Stimulated activated CD8-positive, alpha-beta memory T cell treated with anti-CD3 and anti-CD28 coated beads, Interleukin-15, amount 100 ng/mL, for 4 hours (primary cell): ENCODE measurements at places on chromosomes 7 and 10.
A peak's percentile ranks its signal among the peaks of the same experiment; 100 is the strongest.

- no peak for DNase-seq
Measured at GRCh38 chr10:96334616-96335526, 23.9 kb downstream of the OPALIN start.

DNA sequence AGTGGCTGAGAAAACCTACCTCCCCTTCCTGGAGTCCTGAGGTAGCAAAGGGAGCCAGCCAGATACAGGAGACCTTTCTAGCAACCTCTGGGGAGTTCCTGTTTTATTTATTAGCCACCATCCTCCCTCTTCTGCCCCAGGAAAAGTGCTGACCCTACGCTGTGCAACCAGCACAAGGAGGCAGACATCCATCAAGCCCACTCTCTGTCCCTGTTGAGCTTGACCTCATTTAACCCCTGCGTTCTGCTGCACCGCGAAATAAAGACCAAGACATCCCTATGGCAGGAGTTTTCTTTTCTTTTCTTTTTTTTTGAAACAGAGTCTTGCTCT, 25.3 kb upstream of the ANKRD2 start:
- DNase-seq: no peak

GRCh38 chr7:37826825-37827224, 21.6 kb upstream of the NME8 start:
- no peak for DNase-seq

DNA sequence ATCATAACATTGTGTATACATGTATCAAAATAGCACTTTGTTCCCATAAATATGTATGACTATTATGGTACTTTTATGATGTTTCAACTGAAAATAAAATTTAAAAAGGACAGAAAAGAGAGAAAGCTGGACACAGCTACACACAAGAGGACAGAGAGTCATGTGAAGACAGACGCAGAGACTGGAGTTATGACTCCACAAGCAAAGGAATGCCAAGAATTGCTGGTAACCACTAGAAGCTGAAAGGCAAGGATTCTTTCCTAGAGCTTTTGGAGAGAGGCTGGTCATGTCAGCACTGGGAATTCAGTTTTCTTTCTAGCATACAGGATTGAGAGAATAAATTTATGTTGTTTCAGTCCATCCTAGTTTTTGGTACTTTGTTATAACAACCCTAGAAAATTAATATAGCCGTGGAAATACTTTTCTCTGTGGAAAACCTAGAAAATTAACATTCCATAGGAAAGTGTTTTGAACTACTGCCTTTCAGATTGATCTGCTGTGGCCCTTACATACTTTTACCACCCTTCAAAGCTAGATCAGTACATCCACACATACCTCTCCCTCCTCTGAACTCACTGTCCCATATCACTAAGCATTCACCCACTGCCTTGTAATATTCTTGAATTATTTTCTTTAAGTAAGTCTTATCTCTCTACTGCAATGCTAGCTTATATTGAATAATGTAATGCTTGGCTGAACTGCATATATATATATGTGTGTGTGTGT, 575.3 kb downstream of the IPMK start:
- no peak for DNase-seq

- no peak for DNase-seq
Measured at GRCh38 chr7:154171422-154171821, 119.2 kb downstream of the DPP6 start.

DNA sequence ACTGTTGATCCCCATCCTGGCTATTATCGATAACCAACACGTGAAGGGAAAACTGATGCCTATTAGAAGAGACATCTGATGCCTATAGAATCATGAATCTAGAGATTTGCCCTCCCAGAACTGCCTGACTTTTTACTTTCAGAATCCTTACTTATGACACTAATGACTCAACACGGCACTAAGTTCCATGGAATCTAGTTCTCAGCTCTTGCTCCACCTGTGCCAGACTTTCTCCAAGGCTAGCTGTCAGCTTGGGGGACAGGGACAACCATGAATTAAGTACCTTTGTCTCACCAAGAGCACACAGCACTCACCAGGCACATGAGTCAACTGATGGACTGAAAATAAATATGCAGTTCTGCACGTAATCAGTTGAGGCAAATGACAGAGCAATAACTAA, 184.2 kb downstream of the FRMD4A start:
- DNase-seq: no peak

GRCh38 chr7:116403265-116403664, 96.3 kb upstream of the CAV2 start:
- no peak for DNase-seq

- no peak for DNase-seq
Measured at GRCh38 chr7:9981742-9982349, 991.8 kb upstream of the PHF14 start.

GRCh38 chr10:3861795-3862194, 76.8 kb upstream of the KLF6 start:
- no peak for DNase-seq

DNA sequence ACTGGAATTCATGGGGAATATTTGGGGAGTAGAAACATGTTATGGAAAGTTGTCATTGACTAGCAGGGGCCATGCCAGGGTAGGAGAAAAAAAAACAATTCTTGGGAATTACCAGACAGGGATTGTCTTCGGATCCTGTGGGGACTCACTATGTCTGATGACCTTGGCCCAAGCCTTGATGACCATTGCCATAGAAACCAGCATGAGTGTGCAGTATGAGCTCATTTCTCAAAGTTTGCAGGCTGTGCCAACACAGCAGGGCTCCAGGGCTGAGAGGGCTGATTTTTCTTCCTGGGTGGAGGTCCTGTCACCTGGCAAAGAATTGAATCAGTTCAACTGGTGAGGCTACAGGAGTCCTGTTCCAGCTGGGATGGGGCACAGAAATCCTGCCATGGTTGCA, 198.3 kb downstream of the ADRA2A start:
- no peak for DNase-seq

- DNase-seq: no peak
Measured at GRCh38 chr7:142689439-142690120, 59.7 kb upstream of the PRSS1 start.

- no peak for DNase-seq
Measured at GRCh38 chr10:69819716-69820506, 18.2 kb downstream of the COL13A1 start.

GRCh38 chr7:36723951-36724664, at the start of gene AOAH:
TSS of gene AOAH (minus strand) at chr7:36724494. CDS start at chr7:36724148, 346 bp downstream.
- DNase-seq: peak; percentile 46

DNA sequence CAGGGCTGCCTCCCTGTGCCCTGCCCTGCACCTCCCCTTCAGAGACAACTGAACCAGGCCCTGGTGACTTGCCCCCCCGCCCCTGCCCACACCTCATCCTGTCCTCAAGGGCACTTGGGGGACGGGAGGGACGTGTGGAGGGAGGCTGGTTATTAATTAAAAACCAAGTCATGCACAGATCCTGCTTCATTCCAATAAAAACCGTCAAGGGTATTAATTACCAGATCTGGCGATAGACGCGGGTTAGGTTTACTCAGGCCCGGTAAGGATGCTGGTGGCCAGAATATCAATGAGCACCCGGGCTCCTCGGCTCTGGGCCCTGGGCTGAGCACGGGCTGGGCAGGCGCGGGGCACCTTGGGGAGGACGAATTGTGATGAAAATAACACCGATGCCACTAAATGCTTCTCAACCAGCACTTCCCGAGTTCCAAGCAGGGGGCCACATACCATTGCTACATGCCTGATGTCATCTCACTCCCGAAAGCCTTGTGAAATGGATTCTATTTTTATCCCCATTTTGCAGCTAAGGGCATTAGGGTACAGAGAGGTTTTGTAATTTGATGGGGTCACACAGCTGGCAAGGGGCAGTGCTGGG, 24.5 kb upstream of the GTF2IRD1 start:
- no peak for DNase-seq

DNA sequence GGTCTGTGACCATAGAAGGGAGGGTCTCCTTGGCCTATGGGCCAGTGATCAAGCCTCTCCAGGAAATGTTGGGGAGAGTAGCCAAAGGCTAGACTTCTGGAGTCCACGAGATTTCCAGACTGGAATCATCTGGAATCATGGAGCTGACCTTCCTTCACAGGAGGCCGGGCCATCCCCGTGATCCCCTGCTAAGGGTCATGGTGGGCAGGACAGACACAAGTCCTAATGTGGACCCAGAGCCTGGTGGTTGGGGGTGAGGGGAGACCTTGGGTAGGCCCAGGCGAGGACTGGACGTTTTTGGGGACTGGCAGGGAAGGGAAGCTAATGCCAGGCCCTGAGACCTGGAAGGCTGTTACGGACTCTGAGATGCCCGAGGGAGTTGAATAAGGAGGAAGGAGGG, 9.8 kb upstream of the GRID1 start:
- DNase-seq: no peak

GRCh38 chr10:45023426-45023825, 22.7 kb downstream of the ZNF22 start:
- no peak for DNase-seq

- DNase-seq: no peak
Measured at GRCh38 chr7:9120331-9120730, 686.9 kb downstream of the NXPH1 start.

DNA sequence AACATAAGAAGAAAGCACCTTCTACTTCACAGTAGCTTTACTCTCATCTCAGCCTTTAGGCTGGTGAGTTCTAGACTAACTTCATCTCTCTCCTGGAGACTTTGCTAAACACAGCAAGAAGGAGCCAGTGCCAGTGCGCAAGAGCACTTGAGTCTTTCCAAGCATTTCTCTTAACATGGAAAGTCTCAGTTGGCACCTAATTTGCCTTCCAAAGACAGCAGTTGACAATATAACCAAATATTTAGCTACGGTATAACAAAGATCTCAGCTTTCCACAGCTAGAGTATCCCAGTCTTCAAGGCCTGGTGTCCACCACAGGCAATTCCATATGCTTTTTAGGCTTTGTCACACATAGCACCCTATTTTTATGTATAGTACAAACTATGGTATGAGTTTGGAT, 1204.9 kb downstream of the CNTNAP2 start:
- DNase-seq: no peak

- DNase-seq: no peak
Measured at GRCh38 chr10:128476368-128476725, 350.1 kb upstream of the MKI67 start.

GRCh38 chr10:5305374-5305773, 59.4 kb upstream of the UCN3 start:
- no peak for DNase-seq

DNA sequence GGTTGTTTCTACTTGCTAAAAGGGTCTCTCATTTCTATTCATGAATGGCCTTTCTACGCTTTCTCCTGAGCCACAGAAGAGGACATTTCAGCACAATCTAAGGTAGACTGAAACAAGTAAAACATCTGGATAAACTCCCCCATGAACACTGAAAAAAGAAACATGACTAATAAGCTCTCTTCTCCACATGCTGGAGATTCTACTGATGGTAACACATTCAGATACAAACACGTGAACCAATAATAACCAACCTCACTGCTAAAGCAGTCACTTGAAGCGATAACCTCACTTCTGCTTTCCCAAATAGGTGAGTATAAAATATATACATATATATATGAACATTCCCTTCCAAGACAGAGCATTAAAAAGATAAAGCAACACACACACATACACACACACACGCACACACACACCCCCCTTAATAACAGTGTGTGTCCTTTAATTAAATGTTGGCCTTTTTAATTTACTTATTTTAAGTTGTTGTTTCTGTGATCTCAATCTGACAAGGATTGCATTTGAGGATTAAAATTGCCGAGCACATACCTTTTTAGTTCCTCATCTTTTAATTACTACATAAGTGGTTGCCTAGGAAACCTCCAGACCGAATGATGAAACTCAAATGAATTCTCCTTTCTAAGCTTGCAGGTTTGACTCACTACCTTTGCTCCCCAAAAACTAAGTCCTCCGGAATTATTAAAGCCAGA, 292.4 kb upstream of the KLF14 start:
- DNase-seq: no peak

DNA sequence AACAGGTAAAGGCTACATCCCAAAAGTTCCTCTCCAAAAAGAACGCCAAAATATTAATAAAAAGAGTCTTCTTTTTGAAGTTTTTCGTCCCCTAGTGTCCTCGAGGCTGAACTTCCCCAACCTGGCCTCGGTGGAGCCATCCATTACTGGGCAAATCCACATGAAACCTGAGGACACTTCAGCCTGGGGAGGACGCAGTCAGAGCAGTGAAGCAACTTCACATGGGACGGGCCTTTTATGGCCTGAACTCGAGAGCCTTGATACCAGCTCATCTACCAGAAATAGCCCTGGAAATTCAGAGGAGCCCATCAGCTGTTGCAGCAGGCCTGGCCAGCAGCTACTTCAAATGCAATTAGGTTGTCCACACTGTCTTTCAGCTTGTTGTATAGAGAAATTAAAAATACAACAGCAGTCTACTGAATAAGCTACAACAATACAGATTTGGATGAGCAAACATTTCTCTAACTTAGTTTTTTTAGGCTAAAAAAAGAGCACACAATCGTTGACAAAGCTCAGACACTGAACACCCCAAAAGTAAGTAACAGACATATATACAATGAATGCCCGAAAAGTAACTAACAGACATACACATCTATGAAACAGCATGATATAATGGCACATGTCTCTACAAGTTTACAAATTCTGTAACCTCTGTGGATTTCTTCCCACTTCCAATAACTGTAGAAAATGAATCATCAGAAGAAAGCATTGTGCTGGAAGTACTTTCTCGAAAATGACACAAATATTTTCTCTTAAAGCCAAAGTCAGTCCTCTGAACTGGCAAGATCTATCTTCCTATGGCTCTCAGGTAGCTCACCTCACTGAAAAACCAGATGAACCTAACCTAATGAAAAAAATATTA, at the start of gene SVIL:
TSS of gene SVIL (minus strand) at position 208 of the 862 bp plus-strand sequence. CDS start 79,913 bp downstream, outside the sequence.
- DNase-seq: no peak

GRCh38 chr7:44634839-44635591, 28.6 kb downstream of the OGDH start:
- DNase-seq: no peak

DNA sequence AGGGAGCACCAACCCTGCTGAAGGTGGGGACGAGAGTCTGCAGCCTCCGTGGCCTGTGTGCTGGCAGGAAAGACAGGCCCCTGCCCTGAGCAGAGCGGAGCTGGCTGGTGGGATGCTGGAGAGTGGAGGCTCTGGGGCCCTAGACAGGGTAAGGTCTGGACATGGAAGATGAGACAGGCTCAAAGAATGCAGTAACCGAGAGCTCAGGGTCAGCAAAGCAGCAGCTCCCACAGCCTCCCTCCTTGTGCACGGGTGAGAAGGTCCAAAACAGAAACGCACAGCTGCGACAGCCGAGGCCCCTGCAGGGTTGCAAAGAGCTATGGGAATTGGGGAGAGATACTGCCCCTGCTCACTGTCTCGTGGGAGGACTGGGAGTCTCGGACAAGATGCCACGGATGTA, 80.5 kb downstream of the TNS3 start:
- DNase-seq: no peak

- no peak for DNase-seq
Measured at GRCh38 chr10:49055221-49055849, 60.0 kb downstream of the VSTM4 start.
